ENCODE measurements at places on chromosomes 1 and 21.
A peak's percentile ranks its signal among the peaks of the same experiment; 100 is the strongest.

GRCh38 chr1:6254691-6255090 is 6.2 kb downstream of the GPR153 start:
- no peak for DNase-seq

DNA sequence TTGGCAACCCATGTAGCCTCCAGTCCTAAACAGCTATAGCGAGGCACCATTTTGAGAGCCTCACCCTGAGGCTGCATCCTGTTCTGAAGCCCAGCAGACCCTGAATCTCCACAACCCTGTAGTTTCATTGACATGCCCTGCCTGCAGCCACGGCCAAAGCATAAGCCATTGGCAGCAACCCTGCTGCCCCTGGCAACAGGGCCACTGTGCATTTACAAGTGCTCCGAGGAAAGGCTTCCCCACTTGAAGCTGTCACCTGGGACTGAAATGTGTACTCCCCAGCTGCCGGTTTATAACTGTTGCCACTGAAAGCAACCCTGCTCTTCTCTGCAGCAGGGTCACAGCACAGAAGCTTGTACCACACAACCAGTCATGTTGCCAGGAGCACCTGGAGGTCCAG is 124.2 kb upstream of the OLFM3 start:
- no peak for DNase-seq

GRCh38 chr1:227793079-227793947 is 22.2 kb upstream of the PRSS38 start:
- no peak for DNase-seq

GRCh38 chr1:156894711-156895454 is 1.4 kb downstream of the PEAR1 start:
- DNase-seq, result no peak

DNA sequence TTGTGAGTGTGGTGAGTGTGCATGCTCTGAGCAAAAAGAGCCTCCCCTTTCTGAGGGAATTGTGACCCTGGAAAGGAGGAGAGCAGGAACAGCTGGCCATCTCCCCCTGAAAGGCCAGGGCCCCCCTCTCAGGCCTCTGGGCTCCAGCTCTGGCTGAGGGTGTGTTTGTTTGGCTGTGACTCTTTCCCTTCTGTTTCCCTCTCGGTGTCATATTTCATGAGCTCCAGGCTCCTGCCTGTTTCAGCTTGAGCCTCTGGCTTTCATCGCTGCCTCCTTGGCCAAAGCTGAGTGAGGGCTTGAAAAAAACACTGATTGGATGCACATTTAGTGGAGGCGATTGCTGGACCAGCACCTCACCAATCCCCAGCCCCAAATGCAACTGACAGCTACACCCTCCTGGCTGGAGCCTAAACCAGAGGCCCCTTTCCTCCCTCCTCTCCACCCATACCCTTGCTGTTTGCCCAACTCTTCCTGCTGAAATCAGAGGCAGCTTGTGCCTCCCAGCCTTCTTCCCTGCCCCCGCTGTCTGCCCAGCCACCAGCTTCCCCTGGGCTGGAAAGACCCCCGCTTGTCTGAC is 64.1 kb downstream of the DDR2 start:
- peak; percentile 13 for DNase-seq

- no peak for DNase-seq
These were observed 823 bp upstream of the KIF1B start for GRCh38 chr1:10209590-10209904.

- no peak for DNase-seq
These were observed 3.8 kb downstream of the NCSTN start for GRCh38 chr1:160346958-160347357.

DNA sequence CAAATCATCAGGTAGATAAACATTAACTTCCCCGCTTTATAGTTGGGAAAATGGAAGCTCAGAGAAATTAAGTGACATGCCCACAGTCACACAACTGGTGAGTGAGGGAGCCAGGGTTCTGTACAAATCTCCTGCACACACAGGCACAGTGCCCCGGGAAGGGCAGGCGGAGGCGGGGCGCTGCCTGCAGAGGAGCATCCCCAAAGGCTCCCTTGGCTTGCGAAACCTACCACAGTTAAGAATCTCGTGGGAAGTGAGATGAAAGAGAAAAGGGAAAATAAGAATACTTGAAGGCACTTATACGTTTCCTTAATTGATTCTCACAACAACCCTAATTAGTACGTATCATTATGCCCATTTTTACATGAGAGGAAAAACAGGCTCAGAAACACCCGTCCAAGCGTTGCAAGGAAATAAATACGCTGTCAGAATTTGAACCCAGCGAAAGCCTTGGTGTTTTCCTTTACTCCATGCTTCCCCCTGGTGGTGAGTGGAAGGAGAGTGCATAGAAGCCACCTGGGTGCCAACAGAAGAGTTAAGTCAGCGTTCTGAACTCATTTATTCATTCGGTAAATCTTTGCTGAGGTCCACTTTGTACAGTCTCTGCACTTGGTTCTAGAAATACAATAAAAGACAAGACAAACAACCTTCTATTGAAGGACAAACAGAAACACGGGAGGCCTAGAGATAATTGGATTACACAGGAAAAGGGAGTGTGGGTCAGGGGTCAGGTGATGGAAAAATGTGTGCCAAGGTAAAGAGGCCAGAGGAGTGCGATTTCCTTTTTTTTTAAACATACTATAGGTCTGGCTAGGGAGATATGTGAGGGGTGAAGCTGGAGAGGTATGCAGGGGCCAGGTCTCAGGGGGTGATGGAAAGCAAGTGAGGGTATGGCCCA is 28.4 kb downstream of the ACP6 start:
- no peak for DNase-seq

- DNase-seq, result no peak
These were observed 40.4 kb upstream of the GOLT1A start for GRCh38 chr1:204254031-204254661.

GRCh38 chr1:113903501-113904292 is 902 bp downstream of the AP4B1 start:
- DNase-seq, result no peak

- no peak for DNase-seq
These were observed 463.9 kb downstream of the OMA1 start for GRCh38 chr1:58082596-58082995.

GRCh38 chr1:64909031-64909430 is 57.3 kb downstream of the JAK1 start:
- no peak for DNase-seq
